IPS DF 19.7 (cell line): ENCODE measurements at places on chromosomes 2 and 18.

GRCh38 chr2:19185086-19185485 is 173.3 kb downstream of the OSR1 start:
- DNase-seq: no peak

DNA sequence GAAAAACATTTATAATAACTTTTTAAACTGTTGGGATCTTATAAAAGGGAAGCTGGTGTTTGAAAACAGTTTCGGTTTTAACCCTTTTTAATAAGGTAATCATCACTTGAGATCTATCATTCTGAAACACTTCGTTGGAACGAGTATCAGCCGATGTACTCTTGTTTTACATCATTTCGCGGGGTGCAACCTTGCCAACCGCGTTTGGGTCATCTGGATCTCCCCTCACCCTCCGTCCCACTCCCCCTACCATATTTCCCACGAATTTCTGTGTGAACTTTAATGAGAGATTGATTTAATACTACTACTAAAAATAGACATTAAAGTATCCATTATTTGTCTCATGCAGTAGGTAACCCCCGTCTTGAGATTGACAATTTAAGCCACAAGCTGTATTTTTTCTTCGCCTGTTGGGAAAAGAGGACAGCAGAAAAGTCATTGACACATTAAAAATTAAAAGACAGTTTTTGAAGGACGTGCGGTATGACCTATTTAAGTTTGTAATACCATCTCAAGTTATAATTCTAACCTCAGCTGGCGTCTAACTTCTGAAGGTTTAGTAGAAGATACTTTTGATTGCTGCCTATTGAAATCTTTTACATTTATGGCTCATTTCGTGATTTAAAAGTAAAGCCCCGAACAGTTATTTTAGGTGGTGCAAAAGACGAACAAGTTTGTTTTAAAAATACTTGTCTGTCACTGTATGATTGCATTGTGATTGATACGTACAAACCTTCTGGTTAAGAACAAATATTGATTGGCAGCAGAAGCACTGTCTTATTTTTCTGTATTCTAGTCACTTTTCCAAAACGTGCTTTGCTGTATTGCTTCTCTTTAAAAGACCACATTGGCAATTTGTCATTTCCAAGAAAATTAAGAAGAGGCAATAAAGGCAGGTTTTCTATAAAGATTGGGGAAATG is 1.5 kb downstream of the CREB1 start:
- DNase-seq: no peak

DNA sequence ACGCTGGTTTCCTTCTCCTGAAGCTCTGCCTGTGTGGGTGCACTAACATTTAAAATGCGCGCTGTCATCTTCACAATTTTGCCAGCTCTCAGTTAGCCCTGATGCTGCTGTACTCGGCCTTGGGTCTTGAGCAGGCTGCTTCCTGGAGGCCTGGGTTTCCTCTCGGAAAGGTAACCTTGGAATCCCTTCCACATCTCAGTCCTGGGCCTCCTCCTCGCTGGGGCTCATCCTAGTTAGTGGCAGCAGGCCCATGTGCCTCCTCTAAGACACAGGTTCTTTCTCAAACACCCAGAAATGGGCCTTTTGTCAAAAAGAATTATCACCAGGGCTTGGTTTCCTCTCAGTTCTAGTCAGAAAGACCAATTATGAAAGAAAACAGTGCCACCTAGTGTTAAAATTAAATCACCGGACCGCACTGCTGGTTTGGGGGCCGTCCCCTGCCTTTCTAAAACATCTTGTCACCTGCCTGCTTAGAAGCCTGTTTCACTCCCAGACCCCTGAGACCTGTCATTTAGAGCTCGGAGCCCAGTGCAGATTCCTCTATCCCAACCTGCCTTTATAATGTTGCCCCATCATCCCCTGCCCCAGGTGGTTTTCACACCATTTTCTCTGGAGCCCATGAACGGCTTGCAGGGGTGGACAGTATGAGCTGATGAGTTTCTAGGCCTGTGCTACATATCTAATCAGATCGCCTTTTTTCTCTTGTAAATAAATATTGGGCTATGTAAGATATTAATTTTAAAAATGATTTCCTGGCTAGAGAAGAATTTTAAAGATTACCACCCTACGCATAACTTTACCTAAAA is 42.4 kb downstream of the HK2 start:
- no peak for DNase-seq

DNA sequence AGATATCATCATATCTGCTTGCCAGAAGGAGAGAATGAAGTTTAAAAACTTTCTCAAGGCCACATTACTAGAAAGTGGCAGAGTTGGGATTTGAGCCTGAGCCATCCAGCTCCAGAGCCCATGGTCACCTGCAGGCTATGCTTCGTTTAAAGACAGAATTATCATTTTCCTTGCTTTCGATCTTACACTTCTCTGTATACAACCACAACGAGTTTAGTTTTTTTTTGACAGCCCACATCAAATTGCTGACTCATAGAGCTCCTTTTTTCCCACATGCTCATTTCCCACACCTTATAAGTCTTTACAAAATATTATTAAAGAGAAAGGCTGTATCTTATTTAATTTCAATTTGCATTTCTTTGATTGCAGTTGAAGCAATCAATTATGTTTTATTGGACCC is 6.5 kb downstream of the PLEK start:
- no peak for DNase-seq

GRCh38 chr2:88227446-88227845 is 57.3 kb downstream of the THNSL2 start:
- DNase-seq: no peak
